Activated CD4-positive, alpha-beta T cell treated with anti-CD3 and anti-CD28 coated beads, Interleukin-10, Interleukin-2, amounts not matched to agents 100 ng/mL and 50 ng/mL, durations not matched to agents 16 hours and 8 hours (primary cell): ENCODE measurements at places on chromosomes 2 and 18.

DNA sequence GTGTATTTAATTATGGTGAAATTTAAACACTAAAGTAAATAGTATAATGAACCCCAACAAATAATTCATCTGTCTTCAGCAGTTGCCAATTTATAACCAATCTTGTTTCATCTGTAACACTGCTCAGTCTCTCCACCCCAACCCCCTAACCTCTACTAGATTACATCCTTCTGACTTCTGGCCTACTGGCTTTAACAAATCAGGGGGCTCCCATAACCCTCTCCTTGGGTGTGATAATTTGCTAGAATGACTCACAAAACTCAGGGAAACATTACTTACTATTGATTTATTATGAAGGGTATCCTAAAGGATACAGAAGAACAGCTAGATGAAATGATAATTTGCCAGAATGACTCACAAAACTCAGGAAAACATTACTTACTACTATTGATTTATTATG is 50.7 kb downstream of the PIK3C3 start:
- no peak for DNase-seq

DNA sequence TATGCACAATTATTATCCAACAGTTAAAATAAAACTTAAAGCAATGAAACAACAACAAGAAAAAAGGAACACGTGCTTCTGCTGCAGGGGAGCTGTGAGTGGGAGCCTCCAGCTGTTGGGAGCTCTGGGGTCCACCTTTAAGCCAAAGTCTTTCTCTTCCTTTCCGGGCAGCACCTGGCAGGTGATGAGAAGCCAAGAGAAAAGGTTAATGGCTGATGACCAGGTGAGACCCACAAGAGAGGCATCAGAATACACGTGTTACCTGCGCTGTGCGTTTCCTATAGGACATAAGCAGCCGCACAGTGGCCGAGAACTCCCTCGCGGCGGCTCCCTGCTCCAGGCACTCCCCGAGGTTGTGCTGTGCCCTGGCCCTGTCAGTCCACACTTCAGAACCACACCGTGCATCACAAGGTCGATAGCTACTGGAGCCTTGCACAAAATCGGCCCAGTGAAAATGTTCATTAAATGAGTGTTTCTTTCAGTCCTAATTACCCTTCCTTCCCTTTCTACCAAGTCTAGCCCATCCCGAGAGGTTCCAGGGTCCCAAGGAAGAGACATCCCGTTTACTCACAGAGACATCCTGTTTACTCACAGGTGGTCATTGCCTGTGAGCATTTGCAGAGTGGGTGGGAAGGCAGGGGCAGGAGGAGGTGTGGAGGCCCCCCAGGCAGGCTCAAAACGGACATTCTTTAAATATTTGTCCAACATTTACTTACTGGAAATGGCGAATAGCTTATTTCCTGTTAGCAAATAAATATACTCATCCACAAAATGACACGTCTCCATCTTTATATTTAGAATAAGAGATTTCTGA is 44.9 kb upstream of the ASB18 start:
- DNase-seq: no peak

DNA sequence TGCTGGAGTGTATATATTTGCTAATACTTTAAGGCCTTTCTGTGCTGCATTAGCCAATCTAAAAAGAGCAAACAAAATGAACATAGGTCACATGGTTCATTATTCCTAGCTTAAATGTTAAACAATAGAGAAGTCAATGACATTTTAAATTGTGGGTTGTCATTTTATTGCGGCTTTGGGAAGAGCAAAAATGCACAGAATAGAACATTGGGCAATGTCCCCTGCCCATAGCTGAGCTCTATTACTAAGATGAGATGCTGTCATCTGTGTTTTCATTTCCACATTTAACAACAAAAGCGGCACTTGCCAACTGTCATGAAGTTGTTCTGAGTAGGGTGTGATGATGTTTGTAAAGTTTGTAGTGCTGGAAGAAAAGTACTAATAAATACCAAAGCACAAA is 3.2 kb upstream of the VAPA start:
- no peak for DNase-seq

DNA sequence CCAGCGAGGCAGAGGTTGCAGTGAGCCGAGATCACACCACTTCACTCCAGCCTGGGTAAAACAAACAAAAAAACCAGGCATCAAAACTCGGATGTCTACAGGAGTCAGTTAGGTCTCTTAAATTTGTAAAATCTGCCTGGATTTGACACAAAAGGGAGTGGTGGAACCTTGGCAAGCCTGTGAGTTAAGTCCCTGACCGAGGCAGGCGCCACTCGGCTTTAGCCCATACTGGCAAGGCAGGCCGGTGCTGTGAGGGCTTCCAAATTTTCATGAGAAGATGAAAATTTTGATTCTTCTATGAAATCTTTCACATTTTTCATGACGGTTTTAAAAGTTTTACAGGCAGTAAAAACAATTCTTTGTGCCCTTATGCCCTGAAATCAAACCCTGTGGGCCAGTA is 165.8 kb downstream of the FMNL2 start:
- no peak for DNase-seq

GRCh38 chr2:121664086-121664485 is 14.8 kb upstream of the CLASP1 start:
- DNase-seq: no peak

DNA sequence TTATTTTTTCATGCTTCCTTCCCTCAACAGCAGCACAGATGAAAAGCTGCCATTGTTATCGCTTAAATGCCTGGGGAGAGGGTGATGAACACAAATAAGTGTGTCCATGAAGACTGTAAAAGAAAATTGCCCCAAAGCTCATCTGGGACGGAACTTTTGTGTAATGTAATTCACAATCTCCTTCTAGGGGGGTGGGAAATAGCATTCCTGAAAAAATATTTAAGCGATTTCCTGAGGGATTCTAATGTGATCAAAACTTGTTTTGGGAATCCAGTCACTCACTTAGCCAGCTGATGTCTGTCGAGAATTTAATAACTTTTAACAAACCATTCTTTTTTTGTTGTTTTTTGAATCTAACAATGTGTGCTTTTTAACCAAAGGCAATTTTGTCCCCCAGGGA is 427.9 kb downstream of the PLCL1 start:
- no peak for DNase-seq

DNA sequence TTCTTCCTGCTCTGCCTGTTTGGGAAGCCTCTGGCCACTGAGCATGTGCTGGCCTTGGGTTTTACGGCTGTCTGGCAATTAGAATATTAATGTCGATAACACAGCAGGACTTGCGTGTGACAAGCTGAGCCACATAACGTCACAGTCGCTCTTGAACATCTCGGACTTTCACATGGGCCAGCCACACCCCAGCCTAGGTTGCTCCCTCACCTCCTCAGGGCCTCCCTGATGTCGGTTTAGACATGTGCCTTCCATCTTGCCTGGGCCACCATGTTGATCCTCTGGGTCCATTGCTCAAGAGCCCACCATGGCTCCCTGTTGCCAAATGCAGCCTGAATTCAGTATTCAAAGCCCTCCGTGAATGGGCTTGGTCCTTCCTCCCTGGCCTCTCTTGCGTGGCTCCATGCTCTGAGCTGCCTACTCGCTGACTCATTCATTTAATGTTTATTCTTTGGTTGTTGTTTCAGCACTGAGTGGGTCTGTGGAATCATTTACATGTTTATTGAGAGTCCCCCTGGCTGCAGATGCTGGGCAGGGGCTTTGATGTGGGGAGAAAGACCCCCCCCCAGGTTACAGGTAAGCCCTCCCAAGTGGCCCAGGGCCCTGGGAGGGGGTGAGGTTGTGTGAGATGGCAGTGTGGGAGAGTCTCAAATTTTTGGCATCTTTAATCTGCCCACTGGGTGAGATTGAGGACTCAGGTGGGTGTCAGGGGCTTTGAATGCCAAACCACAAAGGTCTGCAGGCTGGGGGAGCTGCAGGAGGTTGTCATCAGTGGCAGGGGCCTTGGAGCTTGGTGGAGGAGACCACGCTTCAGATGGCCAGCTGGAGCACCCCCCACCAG is 62.0 kb downstream of the ODC1 start:
- DNase-seq: no peak

- DNase-seq: no peak
Observed at GRCh38 chr2:4668381-4668780, 965.0 kb downstream of the DCDC2C start.

DNA sequence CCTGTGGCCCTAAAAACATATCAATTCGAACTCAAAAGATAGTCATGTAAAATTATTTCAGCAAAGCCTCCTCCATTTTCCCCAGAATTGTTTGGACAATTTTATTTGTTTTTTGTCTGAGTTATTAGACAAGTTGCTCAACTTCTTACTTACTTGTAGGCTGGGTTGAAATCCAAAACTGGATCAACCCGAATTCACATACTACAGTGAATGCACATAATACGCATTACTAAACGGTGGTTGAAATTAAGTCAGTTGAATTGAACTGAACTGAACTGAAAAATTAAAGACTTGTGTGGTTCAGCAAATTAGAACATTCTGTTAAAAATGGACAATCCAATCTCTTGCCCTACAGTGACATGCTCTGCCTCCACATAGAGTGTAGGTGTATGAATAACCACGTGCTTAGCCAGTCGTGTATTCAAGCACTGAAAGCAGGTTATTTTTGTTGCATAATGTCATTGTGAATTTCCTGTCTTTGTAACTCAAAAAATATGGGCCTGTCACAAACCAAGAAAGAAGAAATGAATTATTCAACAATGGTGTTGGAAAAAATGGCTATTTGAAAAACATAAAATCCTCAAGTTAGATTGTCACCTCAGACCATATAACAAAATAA is 441.0 kb downstream of the TXNL1 start:
- DNase-seq: no peak

- DNase-seq: no peak
Observed at GRCh38 chr2:239942090-239942489, 83.1 kb downstream of the NDUFA10 start.

GRCh38 chr2:211174631-211175030 is 618.2 kb downstream of the CPS1 start:
- no peak for DNase-seq

DNA sequence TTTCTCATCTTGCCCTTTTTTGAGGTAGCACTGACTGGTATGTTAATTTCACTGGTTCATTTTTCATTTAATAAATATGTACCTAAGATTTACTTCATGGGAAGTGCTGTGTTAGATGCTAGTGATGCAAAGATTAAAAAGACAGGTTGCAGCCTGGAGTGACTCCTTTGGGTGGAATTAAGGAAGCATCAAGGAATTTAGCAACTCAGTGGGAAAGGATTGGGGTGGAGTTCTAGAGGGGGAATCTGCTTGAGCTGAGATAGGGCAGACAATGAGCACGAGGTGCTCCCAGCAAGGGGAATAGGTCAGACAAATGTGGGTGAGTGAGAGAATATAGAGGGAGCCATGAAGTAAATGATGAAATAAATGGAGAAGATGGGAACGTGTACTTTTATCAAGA is 57.0 kb downstream of the LYPD6 start:
- DNase-seq: no peak

DNA sequence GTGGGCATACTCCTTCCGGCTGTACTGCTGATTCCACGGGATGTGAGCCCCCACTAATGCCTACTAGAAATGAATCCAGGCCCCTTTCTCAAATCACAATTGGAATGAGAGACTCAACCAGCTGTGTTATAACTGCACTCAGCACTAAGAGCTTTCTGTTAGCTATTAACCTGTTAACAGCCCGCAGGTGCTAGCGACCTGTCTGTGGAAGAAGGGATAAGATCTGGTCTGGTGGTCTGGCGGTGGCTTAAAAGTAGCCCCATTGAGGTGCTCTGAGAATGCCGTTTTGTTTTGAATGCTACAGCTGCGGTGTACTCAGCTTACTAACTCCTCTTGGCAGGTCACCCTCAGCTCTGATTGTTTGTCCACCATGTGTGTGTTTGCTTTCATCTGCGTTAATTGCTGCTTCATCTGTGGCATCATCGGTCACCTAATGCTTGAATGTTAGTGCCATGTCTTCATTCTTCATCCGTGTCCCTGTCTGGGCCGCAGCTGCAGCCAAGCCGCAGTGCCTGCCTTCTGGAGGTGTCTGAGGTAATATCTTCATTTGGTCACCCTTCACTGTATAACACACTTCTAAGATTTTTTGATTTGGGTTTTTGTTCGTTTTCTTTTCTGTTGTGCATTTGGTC is 16.3 kb downstream of the RAB12 start:
- no peak for DNase-seq

- DNase-seq: no peak
Observed at GRCh38 chr2:222176890-222177289, 121.9 kb downstream of the PAX3 start.

DNA sequence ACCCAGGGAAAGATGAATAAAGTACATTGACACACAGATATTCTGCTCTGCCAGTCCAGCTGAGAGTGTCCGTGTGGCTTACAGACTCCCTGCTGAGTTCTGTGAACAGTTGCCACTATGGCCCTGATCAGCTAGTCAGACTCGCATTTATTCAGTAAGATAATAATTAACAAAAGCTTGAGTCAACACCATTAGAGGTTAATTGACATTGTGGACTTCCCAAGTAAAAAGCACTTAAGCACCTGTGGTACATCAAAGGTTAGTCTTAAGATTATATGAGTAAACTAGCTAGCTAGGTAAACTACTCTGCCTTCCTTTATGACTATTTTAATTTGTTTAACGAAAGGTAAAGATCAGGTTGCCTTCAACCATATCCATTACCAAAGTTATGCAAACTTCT is 33.7 kb downstream of the ANKRD30B start:
- DNase-seq: no peak

- DNase-seq: no peak
Observed at GRCh38 chr2:240965905-240966456, 32.4 kb upstream of the SNED1 start.
